ENCODE measurements at places on chromosomes 12 and 14.

DNA sequence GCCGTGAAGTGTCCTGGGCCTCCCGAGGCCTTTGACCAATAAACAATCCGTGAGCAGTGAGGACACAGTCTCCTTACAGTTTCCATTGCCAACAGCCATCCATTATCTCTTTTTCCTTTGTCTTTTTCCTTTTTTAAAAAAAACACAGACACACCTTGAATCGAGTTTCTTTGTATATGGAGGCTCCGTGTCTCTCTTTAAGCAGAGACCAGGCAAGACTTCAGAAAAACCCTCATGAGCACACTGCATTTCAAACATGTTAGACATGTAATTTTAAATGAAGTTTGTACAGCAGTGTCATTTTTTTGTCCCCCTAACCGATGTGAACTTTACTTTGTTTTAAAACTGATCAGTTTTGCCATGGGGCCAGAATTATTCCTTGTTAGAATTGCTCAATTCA, 111.1 kb downstream of the SPTSSA start:
- no peak for DNase-seq

- DNase-seq: no peak
These were observed 5.0 kb downstream of the PTPN6 start for GRCh38 chr12:6956021-6956727.

GRCh38 chr14:75264036-75264435, 14.6 kb upstream of the FOS start:
- DNase-seq: no peak

- no peak for DNase-seq
These were observed 12.0 kb downstream of the FUT8 start for GRCh38 chr14:65424531-65424930.

- peak; percentile 59 for DNase-seq
These were observed 73.1 kb downstream of the ZFP36L1 start for GRCh38 chr14:68719634-68720384.

GRCh38 chr14:35515916-35516315, 18.0 kb upstream of the INSM2 start:
- DNase-seq: no peak

DNA sequence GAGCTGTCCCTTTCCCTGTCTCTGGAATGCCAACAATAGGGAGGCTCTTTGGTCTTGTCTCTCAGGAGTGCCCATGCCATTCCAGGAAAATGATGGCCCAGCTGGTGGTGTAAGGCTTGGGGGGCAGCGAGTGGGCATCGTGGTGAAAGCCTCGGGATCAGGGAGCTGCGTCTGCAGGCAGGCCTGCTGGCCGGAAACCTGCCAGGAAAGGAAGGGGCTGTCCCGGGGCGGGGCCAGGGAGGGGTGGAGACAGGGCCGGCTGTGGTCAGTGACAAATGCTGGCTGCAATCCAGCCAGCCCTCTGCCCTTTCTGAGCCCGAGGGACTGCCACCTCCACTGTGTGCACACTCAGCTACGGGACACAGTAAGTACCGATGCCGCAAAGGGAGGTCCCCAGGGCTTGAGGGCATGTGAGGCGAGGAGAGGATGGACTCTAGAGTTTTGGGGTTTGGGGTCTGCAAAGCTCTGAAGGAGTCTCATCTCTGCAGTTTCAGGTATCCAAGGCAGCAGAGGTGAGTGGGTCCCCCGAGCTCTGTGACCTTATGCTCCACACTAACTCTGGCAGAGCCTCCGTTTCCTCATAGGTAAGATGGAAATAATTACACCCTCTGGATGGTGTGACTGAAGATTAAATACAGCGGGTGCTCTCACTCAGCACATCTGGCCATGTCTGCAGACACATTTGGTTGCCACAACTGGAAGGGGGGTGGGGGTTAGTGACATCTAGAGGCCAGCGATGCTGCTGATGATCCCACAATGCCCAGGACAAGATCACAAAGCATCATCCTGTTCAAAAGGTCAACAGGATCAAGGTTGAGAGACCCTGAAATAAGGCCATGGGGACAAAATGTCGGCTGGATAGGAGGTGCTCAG, at the start of gene SERPINA5:
SERPINA5 (plus strand) TSS at position 300 of the 873 bp plus-strand sequence. CDS start 5,937 bp downstream, outside the sequence.
- DNase-seq: no peak

Data from activated CD4-positive, alpha-beta T cell treated with anti-CD3 and anti-CD28 coated beads, Interleukin-2, Interleukin-4, amounts not matched to agents 100 ng/mL and 50 ng/mL, durations not matched to agents 16 hours and 8 hours (primary cell).